Keratinocyte (primary cell): ENCODE measurements at places on chromosomes 1 and 21. TPM values are rescaled to one million over a fixed set of nuclear protein-coding genes. Genes with fewer than 3 reads are reported as not detected.

Gene CFHR1
- not detected in 3 replicates for polyA plus RNA-seq

Gene CLCA4
- polyA plus RNA-seq, result 0.59 to 6.1 TPM (median 1.5 TPM) in 3 replicates

Gene ASTN1
- 0.08 TPM in 3 replicates for polyA plus RNA-seq

Gene PAPPA2
- 0.05 to 0.07 TPM (median 0.05 TPM) in 3 replicates for polyA plus RNA-seq

Gene TEDDM1
- not detected in 3 replicates for polyA plus RNA-seq

DNA sequence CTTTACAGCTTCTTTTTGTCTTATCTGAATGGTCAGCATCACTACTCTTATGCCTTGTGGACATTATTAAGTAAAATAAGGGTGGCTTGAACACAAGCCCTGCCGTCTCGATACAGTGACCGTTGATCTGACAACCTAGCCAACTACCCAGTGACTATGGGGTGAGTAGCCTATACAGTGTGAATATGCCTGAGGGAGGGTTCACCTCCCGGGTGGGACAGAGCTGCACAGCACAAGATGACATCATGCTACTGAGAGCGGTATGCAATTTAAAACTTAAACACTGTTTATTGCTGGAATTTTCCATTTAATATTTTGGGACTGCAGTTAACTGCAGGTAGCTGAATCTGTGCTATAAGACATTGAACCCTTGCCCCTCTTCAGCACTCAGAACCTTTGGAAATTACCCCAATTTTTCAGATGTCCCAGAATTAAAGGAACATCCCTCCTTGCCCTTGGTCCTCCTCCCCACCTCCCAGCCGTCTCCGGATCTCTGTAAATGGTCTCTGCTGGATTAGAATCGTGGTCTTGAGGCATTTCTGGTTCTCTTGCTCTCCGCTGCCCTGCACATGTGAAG, 618.5 kb downstream of the PTPRU start:
- no peak for DNase-seq

- no peak for DNase-seq
Measured at GRCh38 chr1:115729756-115730155, 38.8 kb downstream of the CASQ2 start.

GRCh38 chr1:230099465-230099864, 32.4 kb downstream of the GALNT2 start:
- DNase-seq, result no peak

- no peak for DNase-seq
Measured at GRCh38 chr1:188958461-188959115, 1519.1 kb downstream of the BRINP3 start.

GRCh38 chr1:84724128-84724860, 34.0 kb upstream of the SSX2IP start:
- no peak for DNase-seq

DNA sequence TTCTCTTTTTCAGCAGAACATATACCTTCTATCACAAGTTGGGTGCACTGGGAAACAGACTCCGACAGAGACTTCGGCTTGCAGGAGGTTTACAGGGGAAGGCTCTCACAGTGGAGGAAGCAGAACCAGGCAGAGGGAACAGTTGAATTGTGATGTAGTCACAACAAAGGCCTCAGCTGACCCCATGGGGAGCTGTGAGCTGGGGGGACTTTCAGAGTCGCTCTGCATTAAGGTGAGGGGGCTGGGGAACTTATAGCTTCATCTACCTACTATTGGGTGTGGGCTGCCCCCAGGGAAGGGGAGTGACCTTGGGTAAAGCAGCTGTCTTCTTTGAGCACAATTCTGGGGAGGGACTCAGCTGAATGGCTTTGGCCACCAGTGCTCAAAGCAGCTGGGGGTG, 94.9 kb upstream of the POU3F1 start:
- DNase-seq, result no peak

DNA sequence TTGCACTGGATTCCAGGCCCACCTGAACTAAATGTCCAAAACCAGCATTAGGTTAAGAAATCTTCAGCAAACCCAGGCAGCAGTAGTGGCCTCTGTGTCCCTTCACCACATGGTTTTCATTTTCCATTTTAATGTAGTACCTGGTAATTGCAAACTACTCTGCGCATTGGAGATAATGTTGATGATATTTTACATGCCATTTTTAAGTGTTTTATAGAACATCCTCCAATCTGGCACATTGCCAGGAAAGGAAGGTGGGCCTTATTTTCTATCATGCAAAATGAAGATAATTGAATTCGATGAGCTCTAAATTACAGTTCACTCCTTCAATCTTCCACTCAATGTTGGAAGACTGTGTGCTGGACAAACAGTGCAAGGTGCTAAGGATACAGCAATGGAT, 89.5 kb downstream of the ZC3H11B start:
- DNase-seq, result no peak

GRCh38 chr1:3021233-3021671, at the start of gene ACTRT2:
ACTRT2 (plus strand) TSS chr1:3021467; CDS start chr1:3021687, 220 bp downstream.
- DNase-seq, result no peak

- DNase-seq, result no peak
Measured at GRCh38 chr1:246483569-246483933, 23.5 kb downstream of the SMYD3 start.

DNA sequence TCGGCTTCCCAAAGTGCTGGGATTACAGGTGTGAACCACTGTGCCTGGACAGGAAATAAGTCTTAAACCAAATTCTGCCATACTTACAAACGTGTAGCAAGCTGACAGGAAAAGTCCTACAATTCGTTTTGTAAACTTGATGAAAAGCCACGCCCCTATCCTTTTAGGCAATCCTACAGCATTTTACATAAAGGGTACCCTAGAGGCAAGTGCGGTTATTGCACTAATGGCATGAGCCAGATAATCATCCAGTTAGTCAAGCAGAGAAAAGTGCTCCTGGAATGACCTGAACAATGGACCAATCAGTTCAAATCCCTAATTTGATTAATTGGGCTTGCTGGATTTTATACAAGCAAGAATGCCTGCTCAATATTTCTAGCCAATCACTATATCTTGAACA, 338.2 kb downstream of the KIF26B start:
- DNase-seq, result no peak

GRCh38 chr1:89460325-89460724, 64.3 kb upstream of the LRRC8B start:
- no peak for DNase-seq

GRCh38 chr1:25828491-25828890, 8.7 kb downstream of the MTFR1L start:
- no peak for DNase-seq

GRCh38 chr1:175033953-175034352, 10.7 kb upstream of the MRPS14 start:
- DNase-seq, result no peak

DNA sequence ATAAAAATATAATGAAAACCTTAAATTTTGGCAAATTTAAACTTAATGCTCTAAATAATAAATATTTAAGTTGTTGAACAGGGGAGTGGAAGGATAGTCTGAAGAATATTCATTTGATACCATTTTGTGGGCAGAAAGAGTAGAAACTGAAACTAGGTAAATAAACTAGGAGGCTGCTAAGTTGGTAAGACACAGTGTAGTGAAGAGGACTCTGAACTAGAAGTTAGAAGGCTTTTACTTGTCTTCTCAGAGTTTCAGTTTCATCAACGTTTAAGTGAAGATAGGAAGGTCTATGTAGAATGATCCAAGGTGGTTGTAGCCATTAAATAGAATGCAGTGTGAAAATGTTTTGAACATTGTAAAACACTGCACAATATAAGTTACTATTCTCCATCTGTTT, 516.9 kb downstream of the AMY1C start:
- DNase-seq, result no peak

DNA sequence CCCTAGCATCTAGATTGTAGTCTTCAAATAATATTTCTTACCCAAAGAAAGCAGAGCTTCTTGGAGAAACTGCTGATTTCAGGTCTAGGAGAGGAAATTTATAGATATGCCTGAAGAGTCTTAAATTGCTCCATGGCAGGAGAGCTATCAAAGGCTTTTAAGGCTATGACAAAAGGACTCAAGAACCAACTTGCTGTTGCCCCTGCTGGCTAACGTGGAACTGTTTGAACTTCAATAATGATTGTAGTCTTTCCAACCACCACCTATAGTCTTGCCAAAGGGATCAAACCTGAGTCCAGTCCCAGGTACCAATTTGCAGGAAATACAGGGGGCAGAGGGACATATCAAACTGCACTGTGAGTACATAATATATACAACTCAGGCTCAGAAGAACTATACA, 336.2 kb upstream of the ESRRG start:
- DNase-seq, result no peak

DNA sequence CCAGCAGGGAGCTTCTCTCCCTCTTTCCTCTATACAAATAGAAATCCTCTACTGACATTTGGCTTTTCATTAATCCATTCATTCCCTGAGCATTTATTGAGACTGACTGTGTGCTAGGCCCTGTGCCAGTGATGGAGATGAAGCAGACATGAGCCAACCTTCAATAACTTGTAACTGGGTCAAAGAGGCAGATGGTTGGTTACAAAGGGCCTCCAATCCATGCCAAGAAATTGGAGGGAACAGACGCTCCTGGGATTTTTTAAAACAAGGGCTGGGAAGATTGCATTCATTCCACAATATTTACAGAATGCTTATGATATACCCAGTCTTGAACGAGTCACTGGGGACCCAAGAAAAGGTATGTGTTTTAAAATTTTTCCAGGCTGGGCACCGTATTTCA, 6.2 kb downstream of the HPCAL4 start:
- DNase-seq, result no peak

GRCh38 chr21:43716376-43717165, 2.4 kb upstream of the PDXK start:
- DNase-seq, result no peak

DNA sequence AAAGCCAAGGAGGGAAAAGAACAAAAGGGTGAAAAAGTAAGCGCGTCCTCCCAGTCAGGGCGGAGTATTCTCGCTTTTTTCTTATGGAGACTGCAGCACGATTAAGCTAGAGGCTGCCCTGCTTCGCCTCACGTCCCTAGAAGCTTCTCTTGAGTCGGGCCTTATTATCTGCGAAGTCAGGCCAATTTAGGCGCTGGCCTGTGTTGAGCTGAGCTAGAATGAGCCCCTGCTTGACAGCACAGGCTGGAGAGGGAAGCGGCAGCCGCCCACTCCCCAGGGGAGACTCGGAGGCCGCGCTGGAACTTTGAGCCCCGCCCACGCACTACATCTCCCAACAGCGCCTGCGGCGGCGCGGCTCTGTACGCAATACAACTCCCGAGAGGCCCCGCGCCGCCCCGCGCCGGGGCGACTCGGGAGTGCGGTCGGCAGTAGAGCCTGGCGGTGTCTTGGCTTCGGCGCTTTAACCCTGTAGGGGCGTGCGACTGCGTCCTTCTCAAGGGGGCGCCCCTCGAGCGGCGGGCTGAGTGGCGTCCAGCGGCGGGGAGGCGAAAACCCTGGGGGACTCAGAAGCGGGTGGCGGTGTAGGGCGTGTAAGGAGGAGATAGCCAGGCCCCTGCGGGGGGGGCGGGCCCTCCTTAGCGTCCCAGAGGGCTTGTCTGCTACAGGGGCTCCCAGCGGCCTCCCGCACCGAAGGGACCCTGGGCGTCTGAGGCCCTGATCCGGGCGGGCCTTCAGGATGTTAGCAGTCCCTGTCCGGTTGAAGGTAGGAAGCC, 888 bp downstream of the ZNF436 start:
- DNase-seq, result peak; percentile 68

DNA sequence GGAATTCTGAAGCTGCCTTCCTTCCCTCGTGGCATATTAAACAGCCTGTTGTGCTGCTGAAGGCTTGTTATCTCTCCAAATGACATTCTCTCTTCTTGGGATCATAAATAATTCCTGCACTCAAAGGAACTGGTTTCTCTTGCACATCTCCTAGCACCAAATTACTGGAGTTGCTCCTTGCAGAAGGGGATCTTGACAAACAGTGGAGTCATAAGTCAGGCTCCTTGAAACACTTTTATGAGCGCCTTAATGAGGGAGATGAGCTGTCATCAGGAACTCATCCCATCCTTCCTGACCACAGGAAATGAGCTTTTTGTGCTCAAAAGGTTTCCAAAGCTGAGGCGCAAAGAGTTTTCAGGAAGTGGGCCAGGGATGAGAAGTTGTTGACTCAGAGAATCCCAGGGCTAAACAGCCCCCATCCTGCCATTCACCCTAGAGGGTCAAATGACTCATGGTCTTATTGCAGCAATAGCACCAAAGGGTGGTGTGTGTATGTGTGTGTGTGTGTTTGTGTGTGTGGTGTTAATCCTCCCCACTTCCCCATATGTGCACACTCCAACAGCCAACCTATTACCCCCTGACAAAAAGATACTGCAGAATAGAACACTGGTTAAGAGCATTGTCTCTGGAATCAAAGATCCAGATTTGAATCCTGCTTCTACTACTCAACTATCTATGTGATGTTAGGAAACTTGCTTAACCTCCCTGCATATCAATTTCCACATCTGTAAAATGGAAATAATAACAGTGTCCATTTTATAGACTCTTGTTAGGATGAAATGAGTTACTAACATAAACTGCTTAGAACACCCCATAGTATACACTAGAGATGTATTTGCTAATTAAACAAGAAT, 2.8 kb upstream of the PHC2 start:
- DNase-seq, result peak; percentile 97

DNA sequence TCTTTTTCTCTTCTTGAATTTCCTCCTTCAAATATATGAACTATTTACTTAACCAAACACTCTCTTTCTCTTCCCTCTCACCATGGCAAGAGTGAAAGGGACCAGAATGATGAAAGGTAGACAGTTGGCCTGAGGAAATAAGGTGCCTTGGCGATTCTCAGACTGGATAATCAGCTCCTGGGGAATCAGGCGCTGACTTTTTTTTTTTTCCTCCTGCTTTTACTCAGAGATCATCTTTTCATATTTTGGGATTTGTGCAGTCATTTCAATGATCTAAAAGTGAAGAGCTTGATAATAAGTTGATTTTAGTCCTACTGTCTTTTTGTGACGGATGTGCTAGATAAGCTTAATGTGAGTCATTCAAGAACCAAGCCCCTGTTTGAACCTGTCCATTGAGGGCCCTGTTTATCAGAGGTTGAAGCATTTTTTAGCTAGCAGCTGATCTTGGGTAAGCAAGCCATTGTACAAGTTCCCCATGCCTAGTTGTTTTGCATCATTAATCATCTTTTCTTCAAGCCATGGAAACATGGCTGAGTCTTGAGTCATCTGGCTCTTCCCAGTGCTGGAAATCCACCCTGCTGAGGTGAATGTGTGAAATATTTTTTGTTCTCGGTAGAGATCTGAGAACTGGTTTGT, 40.8 kb downstream of the ITSN1 start:
- peak; percentile 96 for DNase-seq

- no peak for DNase-seq
Measured at GRCh38 chr1:68326481-68326880, 94.2 kb upstream of the WLS start.

- DNase-seq, result no peak
Measured at GRCh38 chr1:166471359-166471758, 304.6 kb upstream of the FAM78B start.

DNA sequence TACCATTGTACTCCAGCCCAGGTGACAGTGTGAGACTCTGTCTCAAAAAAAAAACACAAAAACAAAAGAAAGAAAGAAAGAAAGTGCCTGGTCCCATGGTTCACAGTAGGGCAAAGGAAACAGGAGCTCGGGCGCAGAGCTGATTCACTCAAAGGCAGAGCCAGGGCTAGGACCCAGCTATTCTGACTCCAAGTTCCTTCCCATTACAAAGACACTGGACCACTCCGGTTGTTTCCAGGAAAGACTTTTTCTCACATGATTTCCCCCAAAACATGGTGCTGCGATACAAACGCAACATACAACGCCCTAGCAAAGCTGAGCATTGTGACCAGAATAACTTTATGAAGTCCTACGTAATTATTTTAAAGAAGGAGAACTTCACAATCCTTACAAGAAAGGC, 10.7 kb downstream of the ABCG1 start:
- DNase-seq, result no peak

- no peak for DNase-seq
Measured at GRCh38 chr1:161047436-161048420, 2.0 kb upstream of the USF1 start.
